T-cell (primary cell): ENCODE measurements at places on chromosomes 12 and 14.

DNA sequence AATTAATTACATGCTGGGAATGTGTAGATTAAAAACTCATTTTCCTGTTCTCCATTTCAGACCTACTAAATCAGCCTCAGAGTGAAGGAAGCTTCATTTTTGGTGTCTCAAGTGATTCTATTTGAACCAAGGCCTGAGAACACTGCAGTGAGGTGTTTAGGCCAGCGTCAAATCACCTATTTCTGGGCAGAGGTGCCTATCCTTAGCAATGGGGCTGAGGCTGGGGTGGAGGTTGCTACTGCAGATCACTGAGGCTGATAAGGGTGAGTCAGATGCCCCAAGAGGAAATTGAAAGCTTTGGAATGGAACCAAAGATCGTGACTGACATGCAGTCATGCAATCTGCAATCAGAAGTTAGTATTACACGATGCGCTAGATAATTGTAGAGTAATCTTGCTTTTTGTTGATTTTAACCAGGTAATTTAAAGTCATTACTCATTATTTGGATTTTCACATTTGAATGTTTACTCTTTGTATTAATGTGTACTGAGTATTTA, 4.4 kb downstream of the TXNRD1 start:
- H3K36me3 ChIP-seq, result no peaks in the 10 kb centered on the region
- peaks cover 14% of the 10 kb centered on the region for H3K4me1 ChIP-seq
- DNase-seq, result no peak
- no peaks in the 10 kb centered on the region for H3K27me3 ChIP-seq
- H3K27ac ChIP-seq, result no peak overlapping the region
- no peak overlapping the region for H3K4me3 ChIP-seq

DNA sequence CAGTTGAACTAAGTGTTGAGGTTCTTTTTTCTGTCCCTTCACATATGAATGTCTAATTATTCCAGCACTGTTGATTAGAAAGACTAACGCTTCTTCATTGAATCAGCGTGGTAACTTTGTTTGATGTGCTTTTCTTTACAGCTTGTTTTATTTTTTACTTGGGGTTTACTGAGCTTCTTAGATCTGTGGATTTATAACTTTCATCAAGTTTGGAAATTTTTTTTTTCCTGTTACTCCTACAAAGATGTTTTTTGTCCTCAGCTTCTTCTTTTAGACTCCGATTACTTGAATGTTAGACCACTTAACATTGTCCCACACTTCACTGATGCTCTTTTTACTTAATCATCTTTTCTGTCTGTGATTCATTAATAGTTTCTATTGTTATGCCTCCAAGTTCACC, 31.5 kb downstream of the NTN4 start:
- no peaks in the 10 kb centered on the region for H3K36me3 ChIP-seq
- no peak overlapping the region for H3K27ac ChIP-seq
- H3K4me1 ChIP-seq, result no peaks in the 10 kb centered on the region

- no peaks in the 10 kb centered on the region for H3K4me1 ChIP-seq
- H3K27me3 ChIP-seq, result no peaks in the 10 kb centered on the region
- peaks cover 4% of the 10 kb centered on the region for H3K36me3 ChIP-seq
Observed at GRCh38 chr12:32296567-32296966, 102.8 kb upstream of the FGD4 start.

- no peak for DNase-seq
- H3K4me3 ChIP-seq, result no peak overlapping the region
Observed at GRCh38 chr12:124509676-124510300, 57.6 kb downstream of the NCOR2 start.

- no peak overlapping the region for H3K27ac ChIP-seq
- no peaks in the 10 kb centered on the region for H3K27me3 ChIP-seq
- H3K4me3 ChIP-seq, result no peak overlapping the region
- DNase-seq, result no peak
Observed at GRCh38 chr12:40992674-40993073, 195.4 kb upstream of the PDZRN4 start.
